ENCODE measurements at places on chromosomes 4 and X. TPM values are rescaled to one million over a fixed set of nuclear protein-coding genes. Genes with fewer than 3 reads are reported as not detected.

The TKTL1 gene
- total RNA-seq: 1.2 TPM

The C4orf51 gene
- total RNA-seq: not detected

The ADGRG4 gene
- total RNA-seq: not detected

The NEXMIF gene
- total RNA-seq: 1.3 TPM

The ADRA2C gene
- not detected for total RNA-seq

The MAB21L2 gene
- not detected for total RNA-seq

The SPRY1 gene
- 46.3 TPM for total RNA-seq

GRCh38 chr4:186722796-186723291 is 812 bp downstream of the FAT1 start:
- peak overlapping the region; percentile 54 for H3K4me3 ChIP-seq
- DNase-seq: no peak
- peaks cover 1% of the 10 kb centered on the region for H3K36me3 ChIP-seq
- peaks cover 11% of the 10 kb centered on the region for H3K4me1 ChIP-seq

GRCh38 chr4:74188912-74189311 is 31.0 kb downstream of the MTHFD2L start:
- no peaks in the 10 kb centered on the region for H3K4me1 ChIP-seq
- no peak for DNase-seq
- no peaks in the 10 kb centered on the region for H3K36me3 ChIP-seq
- no peaks in the 10 kb centered on the region for H3K27me3 ChIP-seq
- no peak overlapping the region for H3K4me3 ChIP-seq

DNA sequence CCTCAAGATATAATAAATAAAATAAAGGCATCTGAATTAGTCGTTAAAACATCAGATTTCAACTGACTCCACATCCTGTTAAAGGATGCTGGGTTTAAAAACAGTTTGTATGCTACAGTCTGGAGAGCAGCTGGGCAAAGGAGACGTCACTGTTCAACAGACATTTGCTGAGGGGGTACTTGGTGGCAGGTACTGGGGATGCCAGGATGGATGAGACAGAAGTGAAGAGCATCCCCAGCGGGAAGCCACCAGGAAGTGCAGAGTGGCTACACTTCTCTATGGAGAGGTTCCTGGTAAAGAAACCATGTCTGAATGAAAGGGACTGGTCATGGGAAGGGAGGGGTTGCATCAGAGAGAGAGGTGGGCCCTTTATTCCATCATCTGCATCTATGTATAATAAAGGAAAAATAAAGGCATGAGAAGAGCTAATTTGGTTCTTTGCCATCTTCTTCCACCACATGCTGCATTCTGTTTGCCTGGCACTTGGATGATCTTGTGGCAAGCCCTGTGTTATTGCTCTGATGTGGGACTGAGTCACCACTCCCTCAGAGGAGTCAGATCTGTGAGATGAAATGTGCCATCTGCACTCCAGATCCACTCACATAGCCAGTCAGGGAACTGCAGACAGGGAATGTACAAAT is 145.0 kb downstream of the SOWAHB start:
- H3K4me3 ChIP-seq: no peak overlapping the region
- no peak overlapping the region for H3K27ac ChIP-seq
- peaks cover 22% of the 10 kb centered on the region for H3K27me3 ChIP-seq

GRCh38 chrX:47264483-47265173 is 31.8 kb downstream of the USP11 start:
- no peak overlapping the region for H3K4me3 ChIP-seq
- peaks cover 2% of the 10 kb centered on the region for H3K4me1 ChIP-seq
- H3K36me3 ChIP-seq: no peaks in the 10 kb centered on the region
- DNase-seq: no peak
- no peaks in the 10 kb centered on the region for H3K27me3 ChIP-seq

DNA sequence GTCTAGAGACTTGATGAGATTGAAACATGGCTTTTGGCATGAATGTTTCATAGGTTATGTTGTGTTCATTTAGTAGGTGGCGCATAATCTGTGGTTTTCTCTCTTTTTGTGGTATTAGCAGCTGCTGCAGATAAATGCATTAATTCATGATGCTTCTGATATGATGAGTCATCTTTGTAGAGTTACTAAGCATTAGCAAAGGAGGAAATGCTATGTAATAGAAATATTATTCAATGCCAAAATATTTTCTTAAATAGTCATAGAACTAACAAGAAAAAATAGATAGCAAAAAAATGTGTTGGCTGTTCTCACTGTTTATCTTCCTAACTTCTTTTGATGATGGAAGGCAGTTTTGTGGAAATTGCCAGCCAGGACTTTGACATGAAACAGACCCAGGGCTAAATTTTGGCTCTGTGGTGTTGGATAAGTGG is 3.6 kb downstream of the ZXDB start:
- peak overlapping the region; percentile 63 for H3K4me3 ChIP-seq
- H3K27ac ChIP-seq: peak overlapping the region; percentile 36
- H3K4me1 ChIP-seq: peaks cover 22% of the 10 kb centered on the region
- no peaks in the 10 kb centered on the region for H3K27me3 ChIP-seq

DNA sequence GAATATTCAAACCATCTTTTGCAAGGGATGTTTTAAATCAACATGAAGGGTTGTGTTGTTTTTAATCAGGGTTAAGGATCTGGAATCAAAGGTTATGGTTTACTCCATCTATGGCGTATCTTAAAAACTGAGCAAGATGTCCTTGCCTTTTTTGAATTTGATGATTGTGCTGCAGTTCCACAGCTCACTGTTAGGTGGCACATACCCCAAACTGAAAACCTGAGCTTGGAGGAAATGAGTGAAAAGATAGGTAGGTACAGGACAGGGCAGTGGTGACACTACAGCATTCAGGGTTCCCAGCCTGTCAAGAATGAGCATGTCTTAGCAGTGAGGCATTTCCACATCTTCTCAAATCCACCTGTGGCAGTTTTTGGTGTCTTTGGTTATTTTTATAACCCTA is 13.1 kb upstream of the EOLA1 start:
- H3K4me1 ChIP-seq: peaks cover 6% of the 10 kb centered on the region
- no peak for DNase-seq
- H3K36me3 ChIP-seq: peaks cover 4% of the 10 kb centered on the region
- H3K27ac ChIP-seq: peak overlapping the region; percentile 72

GRCh38 chrX:57447856-57448255 is 144.0 kb upstream of the ZXDB start:
- no peak overlapping the region for H3K27ac ChIP-seq
- no peak overlapping the region for H3K4me3 ChIP-seq
- DNase-seq: no peak
- no peaks in the 10 kb centered on the region for H3K4me1 ChIP-seq

DNA sequence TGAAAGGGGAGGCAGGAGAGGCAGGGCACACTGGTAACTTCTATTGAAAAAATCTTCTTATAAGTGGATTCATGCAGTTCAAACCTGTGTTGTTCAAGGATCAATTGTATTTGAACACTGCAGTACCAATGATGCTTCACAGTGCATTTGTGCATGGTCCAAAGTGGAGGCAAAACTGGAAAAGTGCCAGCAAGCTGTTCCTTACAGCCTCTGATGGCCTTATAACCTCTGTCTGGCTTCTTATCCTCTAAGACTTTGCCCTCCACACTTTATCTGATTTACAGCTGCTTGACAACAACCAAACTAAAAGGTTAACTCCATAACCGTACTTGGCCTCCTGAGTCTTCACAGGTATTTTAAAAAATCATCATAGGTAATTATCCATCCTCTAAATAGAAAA is 40.4 kb downstream of the MAGEB17 start:
- H3K27ac ChIP-seq: no peak overlapping the region
- no peaks in the 10 kb centered on the region for H3K36me3 ChIP-seq
- DNase-seq: no peak
- no peak overlapping the region for H3K4me3 ChIP-seq

GRCh38 chr4:1780435-1780834 is 12.7 kb upstream of the FGFR3 start:
- DNase-seq: no peak
- no peaks in the 10 kb centered on the region for H3K36me3 ChIP-seq
- H3K4me1 ChIP-seq: no peaks in the 10 kb centered on the region
- no peaks in the 10 kb centered on the region for H3K27me3 ChIP-seq

DNA sequence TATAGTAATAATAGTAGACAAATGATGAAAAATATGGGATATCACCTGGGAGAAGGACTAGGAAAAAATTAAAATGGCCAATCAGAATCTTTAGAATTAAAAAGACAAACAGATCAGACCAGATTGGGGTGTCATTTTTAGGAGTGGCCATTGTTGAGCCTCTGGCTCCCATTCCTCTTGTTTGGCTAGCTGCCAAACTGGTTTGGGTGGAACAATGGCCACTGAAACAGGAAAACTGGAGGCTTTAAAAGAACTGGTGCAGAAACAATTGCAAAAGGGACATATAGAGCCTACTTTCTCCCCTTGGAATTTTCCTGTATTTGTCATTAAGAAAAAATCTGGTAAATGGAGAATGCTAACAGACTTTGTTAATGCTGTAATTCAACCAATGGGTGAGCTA is 294.8 kb upstream of the DKK2 start:
- H3K27me3 ChIP-seq: no peaks in the 10 kb centered on the region
- no peaks in the 10 kb centered on the region for H3K4me1 ChIP-seq
- DNase-seq: no peak
- no peak overlapping the region for H3K4me3 ChIP-seq
- no peaks in the 10 kb centered on the region for H3K36me3 ChIP-seq
